NCI-H2081 treated with DMSO at 0.1 percent for 48 hours (cell line): ENCODE measurements at places on chromosomes 2 and 18.

- no peak for DNase-seq
Observed at GRCh38 chr2:67242456-67242855, 154.7 kb upstream of the ETAA1 start.

- no peak for DNase-seq
Observed at GRCh38 chr18:35572644-35573043, 8.9 kb upstream of the GALNT1 start.

DNA sequence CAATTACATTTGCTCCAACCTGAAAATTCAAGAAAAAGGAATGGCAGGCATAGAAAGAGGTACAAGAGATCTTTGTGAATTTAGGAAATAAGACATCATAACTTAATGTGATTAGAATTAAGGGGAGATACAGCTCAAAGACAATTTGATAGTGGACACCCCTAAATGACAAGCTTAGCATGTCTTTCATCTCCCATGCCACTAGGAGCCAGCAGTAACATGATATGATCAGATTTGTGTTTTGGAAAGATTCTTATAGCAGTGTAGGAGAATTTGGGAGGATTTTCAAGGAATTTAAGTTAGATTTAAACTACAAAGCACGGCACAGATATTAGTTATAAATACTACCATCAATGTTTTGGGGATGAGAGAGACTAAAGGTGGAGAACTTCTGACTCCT lies 340.8 kb downstream of the RDH14 start:
- no peak for DNase-seq

- DNase-seq, result no peak
Observed at GRCh38 chr18:25062720-25063119, 289.2 kb downstream of the ZNF521 start.

- DNase-seq, result no peak
Observed at GRCh38 chr2:85827879-85828569, 60.8 kb downstream of the ST3GAL5 start.

DNA sequence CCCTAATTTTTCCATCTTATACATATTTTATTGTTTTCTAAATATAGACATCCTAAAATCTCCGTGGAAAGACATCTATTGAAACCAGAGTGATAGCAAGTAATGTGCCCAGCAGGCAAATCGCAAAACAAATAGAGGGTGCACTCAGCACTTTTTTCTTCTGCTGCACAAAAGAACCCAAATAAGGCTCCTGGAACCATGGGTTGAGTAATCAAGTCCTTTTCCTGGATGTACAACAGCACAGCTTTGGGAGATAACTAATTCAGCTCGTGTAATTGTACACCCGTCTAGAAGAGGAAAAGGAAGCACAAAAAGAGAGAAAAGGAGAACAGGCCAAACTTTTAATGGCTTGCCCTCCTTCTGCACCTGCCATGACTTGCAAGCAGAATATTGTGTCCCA lies 126.9 kb upstream of the TLK1 start:
- DNase-seq, result no peak

DNA sequence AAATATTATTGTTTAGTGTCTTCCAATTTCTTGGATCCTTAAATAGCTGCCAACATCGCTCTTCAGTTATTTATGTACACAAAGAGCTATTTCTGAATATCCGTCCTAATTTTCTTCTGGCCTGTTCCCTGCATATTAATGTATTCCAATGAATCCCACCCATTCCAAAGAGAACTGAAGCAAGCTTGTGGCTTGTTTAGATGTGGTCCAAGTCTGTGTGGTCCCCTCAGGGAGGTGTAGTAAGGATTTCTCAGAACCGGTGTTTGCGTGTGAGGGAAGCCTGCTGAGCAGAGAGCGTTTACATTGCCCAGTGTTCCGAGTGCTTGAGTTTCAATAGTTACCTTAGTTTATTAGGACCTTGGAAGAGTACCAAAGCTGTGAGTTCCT lies 25.1 kb upstream of the IL1R1 start:
- DNase-seq, result no peak

- no peak for DNase-seq
Observed at GRCh38 chr2:122340246-122340645, 584.8 kb downstream of the TSN start.

GRCh38 chr2:2942225-2942624 lies 435.4 kb downstream of the EIPR1 start:
- no peak for DNase-seq

DNA sequence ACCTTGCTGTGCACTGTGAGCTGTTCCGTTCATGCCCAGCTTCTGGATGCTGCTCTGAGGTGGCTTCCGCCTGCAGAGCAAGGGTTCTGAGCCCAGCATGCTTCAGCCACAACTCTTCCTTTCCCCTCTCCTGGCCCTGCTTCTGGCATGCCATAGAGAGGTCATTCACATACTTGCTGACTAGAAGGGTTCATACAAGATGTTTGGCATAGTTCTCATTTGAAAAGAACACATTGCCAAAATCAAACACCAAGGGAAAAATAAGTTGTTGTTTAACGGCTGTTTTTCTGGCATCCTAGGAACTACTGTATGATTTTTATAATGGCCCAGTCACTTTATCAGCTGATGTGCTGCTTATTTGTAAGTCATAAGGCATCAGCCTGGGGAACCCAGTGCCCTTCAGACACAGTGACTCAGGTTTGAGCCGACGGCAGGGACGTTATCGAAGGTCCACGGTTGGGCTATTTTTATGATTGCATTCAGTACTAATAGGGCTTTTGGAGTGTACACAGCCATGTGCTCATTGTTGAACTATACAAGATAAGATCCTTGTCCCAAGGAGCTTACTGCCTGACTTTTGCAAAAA lies 53.9 kb upstream of the CTAGE1 start:
- no peak for DNase-seq

GRCh38 chr18:71707400-71707799 lies 836.7 kb downstream of the CBLN2 start:
- DNase-seq, result no peak

GRCh38 chr18:70113511-70113910 lies 92.0 kb downstream of the RTTN start:
- no peak for DNase-seq

- no peak for DNase-seq
Observed at GRCh38 chr2:168049609-168050008, 197.8 kb downstream of the STK39 start.

DNA sequence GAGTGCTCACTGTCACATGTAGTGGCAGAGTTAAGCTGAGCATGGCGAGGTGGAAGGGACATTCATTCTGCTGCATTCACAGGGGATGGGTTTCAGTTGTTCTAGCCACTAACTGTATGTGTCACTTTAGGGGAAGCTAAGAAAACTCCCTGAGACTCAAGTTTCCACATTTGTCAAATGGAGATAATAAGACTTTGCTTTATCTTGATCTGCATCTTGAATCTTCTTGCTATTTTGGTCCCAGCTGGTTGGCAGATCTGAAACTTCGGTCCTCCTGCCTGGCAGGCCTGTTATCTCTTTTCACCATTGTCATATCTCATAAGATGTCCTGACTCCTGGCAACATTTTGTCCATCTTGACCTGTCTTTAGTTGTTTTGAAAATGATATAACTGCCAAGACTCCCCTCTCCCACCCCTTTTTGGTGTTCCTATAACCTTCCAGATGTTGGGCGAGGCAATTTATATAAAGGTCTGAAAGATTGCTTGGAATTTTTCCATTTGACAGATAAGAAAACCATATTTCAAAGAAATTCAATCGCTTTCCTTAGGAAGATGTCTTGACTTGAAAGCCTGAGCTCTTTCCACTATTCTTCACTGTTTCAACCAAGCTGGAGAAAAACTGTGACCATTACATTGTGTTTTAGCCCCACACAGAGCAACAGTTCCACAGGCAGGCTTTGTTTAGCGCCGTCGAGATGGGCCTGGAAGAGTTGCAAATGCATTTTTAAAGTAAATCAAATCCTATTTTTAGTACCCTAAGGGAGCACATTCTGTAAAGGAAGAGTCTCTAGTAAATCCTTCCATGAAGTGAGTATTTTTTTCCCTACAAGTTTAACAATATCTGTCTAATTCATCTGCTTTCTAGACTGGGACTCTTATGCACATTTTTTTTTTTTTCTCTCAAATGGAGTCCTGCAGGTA lies 33.4 kb downstream of the MYCN start:
- DNase-seq, result no peak

DNA sequence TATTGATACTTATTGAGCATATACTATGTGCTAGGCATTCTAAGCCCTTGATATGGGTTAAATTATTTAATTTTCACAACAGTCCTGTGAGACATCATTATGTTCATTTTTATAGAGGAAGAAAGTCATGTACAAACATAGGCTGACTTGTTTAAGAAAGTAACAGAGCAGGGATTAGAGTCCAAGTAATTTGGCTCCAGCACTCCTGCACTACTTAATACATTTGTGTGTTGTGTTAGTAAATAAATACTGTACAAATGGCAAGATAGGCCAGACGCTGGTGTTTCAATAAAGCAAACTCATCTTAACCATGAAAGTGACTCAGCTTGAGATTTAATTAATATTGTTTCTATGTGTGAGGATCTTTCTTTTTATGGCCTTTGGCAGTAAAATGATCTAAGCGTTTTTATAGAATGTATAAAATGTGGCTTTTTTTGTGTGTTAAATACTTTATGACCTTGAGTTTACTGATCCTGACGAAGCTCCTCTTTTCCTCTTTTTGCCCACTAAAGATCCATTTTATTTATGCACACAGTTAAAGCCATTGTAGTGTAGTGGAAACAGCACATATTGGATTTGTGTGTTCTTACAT lies 21.3 kb downstream of the NBEAL1 start:
- no peak for DNase-seq

DNA sequence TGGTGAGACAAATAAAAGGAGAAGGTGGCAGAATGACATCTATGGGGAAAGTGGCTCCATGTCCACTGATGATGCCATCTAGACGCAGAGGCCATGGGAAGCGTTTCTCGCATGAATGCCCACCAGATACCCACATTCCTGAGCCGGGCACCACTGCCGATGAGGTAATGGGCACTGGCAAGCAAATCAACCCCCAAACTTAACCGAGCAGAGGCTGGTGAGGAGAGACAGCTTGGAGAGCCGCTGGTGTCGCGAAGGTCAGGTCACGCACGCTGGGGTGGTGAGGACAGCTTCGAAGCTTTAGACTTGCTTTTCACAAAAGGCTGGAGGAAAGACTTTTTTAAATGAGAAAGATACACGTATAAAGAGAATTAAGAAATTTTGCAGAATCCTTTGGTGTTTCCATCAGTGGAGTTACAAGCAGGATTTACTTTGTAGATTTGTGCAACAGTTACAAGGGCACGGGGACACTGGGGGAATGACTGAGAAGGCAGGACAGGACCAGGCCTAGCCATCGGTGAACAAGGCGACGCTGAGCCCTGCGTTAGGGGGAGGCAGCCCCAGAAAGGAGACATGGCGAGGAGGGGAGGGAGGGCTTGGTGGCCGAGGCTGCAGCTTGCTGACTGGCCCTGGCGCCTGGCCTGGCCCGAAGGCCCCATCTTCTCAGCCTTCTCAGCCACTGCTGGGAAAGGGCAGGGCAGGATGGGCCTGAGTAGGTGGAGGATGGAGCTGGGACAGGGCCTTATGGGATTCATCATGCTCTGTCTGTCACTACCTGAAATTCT lies 83.9 kb upstream of the HDAC4 start:
- no peak for DNase-seq

GRCh38 chr2:187514930-187515329 lies 39.3 kb downstream of the TFPI start:
- DNase-seq, result no peak

DNA sequence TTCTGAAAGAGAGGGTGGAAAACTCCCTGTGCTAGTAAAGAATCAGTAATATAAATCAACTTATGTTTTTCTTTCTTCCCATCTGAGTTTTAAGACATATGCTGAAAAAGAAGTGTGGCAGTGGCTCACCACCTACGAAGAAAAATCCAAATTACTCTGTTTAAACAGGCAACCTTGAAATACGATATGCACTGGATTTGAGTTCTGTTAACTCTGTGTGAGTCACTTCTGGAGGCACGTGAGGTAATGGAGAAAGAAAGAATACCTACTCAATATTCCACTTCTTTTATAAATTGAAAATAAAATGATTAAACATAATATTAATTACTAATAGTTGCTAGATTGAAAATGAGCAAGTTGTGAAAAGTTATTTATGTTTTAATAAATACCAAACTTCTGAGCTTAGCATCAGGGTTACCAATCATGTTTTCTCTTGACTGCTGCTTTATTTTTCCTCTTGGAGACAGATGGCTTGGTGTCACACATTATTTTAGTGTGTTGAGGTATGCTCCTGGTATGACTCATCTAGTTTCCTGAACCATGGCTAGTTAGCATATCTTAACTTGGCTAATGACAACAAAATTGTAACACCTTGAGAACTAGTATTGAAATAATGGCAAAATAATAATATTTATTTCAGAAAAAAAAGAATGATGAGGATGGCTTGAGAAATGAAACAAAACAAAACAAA lies 1705.5 kb upstream of the PIK3C3 start:
- DNase-seq, result no peak

DNA sequence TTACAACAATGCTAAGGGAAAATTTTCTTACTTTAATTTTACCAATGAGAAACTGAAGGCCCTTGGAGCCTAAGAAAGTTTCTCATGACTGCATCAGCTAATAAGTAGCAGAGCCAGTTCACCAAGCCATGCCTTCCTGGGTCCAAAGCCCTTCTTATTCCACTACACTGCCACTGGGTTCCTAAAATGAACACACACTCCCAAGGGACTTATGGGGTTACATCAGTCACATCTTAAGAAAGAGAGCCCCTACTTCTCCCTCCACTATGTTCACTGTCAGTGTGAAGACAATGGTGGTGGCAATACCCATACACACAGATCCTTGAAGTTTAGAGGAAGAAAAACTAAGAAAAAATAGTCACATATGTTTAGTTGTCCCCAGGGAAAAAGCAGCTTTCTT lies 20.6 kb downstream of the MBD2 start:
- DNase-seq, result no peak

DNA sequence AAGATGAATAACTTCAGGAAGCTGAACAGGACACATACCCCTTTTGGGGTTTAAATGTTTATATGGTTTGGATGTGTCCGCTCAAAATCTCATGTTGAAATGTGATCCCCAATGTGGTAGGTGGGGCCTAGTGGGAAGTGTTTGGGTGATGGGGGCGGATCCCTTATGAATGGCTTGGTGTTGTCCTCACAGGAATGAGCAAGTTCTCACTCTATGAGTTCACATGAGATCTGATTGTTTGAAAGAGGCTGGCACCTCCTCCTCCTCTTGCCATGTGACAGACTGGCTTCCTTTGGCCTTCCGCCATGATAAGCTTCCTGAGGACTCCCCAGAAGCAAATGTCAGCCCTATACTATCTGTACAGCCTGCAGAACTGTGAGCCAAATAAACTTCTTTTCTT lies 88.6 kb upstream of the ZNF532 start:
- no peak for DNase-seq

GRCh38 chr18:21298351-21298750 lies 56.3 kb downstream of the GREB1L start:
- no peak for DNase-seq

GRCh38 chr18:80246445-80247392 lies 595 bp downstream of the PARD6G start:
- no peak for DNase-seq

DNA sequence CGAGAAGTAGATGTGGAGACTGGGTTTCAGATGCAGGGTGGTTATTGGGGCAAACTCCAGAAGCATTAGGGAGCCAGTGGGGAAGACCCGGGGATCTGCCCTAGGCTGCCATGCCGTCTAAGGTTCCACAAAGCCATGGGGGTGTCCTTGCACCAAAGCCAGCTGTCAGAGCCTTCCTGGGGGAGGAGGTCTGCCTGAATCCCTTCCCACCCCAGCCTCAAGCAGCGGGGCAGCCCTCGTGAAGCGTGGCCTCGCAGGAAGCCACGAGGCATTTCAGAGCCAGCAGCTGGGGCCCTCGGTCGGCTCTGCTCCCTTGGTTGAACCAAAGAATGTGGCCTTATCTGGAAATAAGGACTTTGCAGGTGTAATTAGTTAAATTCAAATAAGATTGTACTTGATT lies 51.2 kb upstream of the UBE2F start:
- no peak for DNase-seq
